ENCODE measurements at places on chromosomes 7 and 10.

- DNase-seq: no peak
Observed at GRCh38 chr7:148481971-148482626, 108.5 kb upstream of the C7orf33 start.

DNA sequence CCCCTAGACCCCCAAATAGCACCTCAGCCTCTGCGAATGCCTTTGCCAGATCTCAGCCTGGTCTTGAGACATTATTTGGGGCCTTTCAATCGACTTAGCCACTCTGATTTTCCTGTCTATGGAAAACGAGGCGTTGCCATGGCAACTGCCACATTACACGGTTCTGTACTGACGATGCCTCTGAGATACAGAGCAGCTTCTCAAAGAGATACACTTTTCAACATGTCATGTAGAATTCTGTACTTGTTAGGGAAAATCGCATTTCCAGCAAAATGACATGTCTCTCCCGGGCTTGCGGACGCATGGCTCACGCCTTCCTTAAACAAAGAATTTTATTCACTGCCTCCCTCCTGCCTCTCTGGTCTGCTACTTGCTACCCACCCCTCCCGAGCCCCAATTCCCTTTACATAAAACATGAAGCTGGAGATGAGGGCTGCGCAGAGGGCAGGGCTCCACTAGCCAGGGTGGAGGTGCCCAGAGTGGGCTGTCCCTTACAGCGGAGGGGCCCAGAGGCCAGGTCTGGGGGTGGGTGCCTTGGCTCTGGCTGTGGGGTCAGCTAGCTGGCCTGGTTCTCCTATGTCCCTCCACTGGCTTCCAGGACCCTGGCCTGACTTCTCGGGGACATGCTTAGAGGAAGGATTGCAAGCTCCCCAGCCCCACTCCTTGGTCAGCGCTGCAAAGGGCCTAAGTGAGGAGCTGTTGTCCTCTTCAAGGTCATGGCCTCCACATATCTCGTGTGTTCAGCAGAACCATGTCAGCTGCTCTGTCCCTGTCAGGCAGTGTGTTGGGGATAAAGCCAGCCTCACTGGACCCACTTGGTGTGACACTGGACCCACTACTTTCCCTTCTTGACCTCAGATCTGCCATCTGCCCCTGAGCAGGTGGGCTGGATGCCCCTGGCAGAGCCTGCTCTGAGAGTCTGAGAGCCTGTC, 342.5 kb downstream of the RPS24 start:
- DNase-seq: no peak

- DNase-seq: no peak
Observed at GRCh38 chr10:5987747-5988146, 10.4 kb upstream of the IL15RA start.

GRCh38 chr10:71040343-71040742, 152.0 kb upstream of the PCBD1 start:
- DNase-seq: no peak
